ENCODE measurements at places on chromosomes 2 and 18. TPM values are rescaled to one million over a fixed set of nuclear protein-coding genes. Genes with fewer than 3 reads are reported as not detected.

DNA sequence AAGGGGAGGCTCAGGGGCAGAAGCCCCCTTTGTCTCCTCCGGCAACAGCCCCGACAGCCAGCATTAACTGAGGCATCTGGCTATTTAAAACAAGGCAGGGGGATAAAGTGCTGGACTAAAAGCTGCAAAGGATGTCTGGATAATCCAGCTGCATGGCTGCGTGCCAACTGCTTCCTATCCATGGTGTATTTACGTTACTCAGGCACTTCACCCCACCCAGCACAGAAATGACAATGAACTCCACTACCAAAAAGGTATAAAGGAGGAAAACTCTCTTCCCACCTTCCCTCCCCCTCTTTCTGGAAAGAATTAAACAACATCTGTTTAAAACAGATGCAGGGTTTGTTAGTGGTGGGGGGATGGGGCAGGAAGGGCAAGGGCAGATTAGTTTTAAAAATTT lies 82.5 kb downstream of the SPRED2 start:
- DNase-seq, result peak; percentile 89

- DNase-seq, result no peak
Measured at GRCh38 chr2:217047209-217047608, 187.3 kb upstream of the TNP1 start.

GRCh38 chr2:235541838-235542549 lies 48.2 kb downstream of the AGAP1 start:
- no peak for DNase-seq

DNA sequence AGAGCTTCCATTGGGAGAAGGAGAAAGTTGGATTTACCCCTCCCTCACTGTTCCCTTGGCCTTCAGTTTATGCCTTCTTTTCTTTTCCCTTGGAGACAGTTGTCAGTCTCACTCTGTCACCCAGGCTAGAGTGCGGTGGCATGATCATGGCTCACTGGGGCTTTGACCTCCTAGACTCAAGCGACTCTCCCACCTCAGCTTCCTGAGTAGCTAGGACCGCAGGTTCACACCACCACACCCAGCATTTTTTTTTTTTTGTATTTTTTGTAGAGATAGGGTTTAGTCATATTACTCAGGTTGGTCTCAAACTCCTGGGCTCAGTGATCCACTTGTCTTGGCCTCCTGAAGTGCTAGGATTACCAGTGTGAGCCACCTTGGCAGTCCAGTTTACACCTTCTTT lies 49.9 kb downstream of the SLC9A4 start:
- DNase-seq, result no peak

DNA sequence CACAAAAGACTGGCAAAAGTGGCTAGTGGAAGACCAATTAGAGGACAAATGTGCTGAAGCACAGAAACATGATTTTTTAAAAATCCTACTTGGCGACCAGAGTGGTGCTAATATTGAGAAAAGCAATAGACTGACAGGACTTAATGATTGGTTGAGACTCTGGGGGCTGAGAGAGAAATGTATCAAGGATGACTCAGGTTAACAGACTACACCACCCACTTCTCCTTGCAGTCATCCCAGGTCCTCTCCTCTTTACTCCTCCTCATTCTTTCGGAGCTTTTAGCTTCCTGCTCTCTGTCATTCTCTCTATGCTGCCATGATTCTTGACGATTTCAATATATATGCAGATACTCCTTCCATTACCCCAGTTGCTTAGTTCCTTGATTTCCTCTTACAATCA lies 54.6 kb upstream of the CYTIP start:
- DNase-seq, result no peak

DNA sequence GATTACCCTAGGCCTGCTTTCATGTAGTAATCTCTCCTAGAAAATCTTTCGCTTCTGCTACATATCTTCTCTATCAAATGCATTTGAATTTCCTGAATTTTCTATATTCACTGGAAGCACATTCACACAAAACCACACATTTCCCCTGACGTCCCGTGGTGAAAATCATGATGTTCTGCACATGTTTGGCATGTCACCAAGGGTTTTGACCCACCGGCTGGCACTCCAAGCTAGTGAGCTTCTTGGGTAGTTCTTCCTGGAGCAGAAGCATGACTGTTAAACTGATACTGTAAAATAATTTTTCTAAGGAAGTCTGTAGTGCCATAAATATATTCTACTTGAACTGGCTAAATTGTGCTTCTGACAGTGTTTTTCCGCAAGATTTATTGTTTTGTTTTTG lies 510.1 kb upstream of the SLC8A1 start:
- no peak for DNase-seq

DNA sequence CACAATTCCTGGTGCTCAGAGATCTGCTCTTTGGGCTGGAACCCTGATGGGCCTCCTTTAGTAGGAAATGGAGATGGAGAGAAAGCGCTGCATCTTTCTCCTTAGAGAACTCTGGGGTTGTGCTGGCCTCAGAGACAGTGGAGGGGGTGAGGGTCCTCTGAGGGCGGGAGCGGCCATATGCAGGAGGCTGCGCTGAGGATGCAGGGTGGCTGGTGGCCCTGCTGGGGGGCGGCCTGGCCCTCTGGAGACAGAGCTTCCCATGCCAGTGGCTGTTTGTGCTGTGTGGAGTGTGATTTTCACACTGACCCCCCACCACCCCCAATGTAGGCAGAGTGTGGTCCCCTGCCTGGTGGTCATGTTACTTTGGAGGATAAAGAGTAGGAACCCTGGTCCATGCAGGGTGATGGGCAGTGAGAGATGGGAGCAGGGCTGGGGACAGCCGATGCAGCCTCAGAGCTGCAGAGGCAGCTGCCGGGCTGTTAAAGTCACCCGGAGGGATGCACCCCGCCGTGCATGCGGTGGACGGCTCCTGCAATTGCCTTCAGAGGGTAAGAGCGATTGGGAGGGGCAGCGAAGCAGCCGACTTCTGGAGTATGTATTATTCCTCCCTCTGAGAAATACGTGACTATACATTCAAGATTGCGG lies 194.6 kb downstream of the FAM210A start:
- no peak for DNase-seq

DNA sequence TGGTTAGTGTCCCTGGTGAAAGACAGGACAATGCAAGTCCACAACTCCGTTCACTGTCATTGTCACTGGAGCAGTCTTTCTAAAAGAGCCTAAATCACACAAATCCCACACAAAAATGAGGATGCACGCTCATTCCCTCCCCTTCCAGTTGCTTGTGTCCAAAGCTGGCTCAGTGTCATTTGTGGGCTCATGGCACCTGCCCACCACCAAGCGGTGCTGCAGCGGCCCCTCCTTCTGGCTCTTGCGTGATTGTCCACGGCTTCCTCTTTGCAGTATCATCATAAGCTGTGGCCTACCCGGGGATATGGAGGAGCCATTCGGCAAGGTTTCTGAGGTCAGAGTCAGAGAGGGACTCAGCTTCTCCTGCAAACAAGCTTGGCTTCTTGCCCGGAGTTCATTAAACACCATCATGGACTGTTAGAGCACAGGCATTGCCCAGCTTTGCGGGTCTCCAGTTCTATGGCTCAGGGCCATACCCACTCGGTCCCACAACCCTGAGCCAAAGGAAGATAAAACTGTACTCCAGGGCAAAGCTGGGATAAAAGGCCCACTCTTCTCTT lies 179.4 kb upstream of the AGAP1 start:
- no peak for DNase-seq

GRCh38 chr18:75216212-75216910 lies 5.8 kb downstream of the TSHZ1 start:
- no peak for DNase-seq

DNA sequence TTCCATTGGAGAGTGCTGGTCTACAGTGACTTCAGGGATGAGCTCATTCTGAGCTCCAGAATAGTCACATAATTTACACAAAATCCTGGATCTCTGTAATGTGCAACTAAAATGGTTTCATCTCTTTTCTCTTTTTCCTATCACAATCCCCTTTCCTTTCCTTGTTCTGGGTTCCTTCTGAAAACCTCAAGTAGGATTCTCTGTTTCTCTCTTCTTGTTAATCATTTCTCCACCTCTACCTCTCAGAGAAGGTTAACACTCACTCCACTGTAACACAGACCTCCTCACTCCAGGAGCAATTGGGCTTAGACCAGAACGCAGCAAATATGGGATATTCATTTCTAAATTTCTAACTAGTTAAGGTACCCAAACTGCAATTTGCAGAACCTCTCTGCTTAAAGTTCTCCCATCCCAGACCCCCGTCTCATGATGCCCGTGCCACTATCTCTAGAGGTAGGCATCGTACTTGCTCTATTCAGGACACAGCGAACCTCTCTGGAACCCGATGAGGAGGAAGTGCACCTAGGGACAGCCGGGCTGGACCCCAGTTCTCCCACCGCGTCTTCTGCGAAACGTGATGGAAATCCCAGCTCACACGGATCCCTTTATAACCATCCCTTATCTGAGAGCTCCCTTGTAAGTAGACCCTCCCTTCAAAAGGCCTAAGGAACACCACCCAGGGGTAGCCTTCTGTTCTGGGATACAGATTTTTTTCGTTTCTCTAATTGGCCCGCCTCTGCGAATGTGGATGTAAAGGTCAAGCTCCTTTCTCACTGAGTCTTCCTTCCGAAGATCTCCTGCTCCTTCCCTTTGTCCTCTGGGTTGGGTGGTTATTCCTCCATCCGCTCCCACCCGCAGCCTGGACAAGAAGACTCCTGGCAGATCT lies 1.3 kb downstream of the FOXI3 start:
- no peak for DNase-seq

GRCh38 chr2:179574061-179574519 lies 287.3 kb downstream of the ZNF385B start:
- no peak for DNase-seq

OR6B2 gene
- total RNA-seq, result not detected

TRIM54 gene
- total RNA-seq, result 101 TPM

CDK5R2 gene
- not detected for total RNA-seq

CELF4 gene
- total RNA-seq, result 1.2 TPM

EVX2 gene
- total RNA-seq, result not detected
